ENCODE measurements at places on chromosomes 7 and 10. TPM values are rescaled to one million over a fixed set of nuclear protein-coding genes. Genes with fewer than 3 reads are reported as not detected.

- DNase-seq: peak; percentile 42
Observed at GRCh38 chr10:119030421-119031250, 1.1 kb downstream of the NANOS1 start.

- peak; percentile 87 for DNase-seq
Observed at GRCh38 chr10:121694966-121695643, 96.9 kb upstream of the FGFR2 start.

XRCC2 gene
- total RNA-seq: 2.2 TPM

TMEM225B gene
- total RNA-seq: not detected

C10orf53 gene
- 1.2 TPM for total RNA-seq

TRIM73 gene
- total RNA-seq: 1.9 TPM
